A172 (cell line): ENCODE measurements at places on chromosomes 4 and X.

DNA sequence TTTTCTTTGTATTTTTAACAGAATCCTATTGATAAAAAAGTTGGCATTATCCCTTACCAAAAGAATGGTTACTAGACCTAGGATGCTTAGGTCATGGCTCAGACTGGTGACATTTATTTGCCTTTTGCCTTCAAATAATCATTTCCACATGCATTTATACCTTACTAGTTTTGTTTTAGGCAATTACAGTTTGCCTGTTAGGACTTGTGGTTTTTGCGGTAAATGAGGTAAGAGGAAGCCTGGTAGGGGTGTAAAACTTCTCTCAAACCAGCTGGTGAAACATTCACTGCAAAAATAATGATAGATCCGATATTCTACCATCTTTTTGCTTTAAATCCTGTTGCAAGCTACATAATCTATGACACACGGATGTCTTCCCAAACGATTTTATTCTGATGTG is 12.1 kb downstream of the LAMP2 start:
- DNase-seq: peak; percentile 2

DNA sequence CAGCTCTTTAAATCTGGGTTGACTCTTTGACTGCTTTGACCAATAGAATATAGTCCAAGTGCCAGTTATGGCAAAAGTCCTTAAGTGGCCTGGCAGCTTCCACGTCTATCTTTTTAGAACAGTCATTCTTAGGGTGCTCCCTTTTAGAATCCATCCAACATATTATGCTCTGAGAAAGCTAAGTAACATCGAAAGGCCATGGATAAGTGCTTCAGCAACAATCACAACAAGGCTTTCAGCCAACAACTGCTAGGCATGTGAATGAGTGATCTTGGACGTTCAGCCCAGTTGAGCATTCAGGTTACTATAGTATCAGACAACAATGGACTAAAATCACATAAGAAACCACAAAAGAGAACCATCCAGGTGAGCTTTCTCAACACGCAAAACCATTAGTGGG is 818.7 kb downstream of the DMD start:
- DNase-seq: no peak

DNA sequence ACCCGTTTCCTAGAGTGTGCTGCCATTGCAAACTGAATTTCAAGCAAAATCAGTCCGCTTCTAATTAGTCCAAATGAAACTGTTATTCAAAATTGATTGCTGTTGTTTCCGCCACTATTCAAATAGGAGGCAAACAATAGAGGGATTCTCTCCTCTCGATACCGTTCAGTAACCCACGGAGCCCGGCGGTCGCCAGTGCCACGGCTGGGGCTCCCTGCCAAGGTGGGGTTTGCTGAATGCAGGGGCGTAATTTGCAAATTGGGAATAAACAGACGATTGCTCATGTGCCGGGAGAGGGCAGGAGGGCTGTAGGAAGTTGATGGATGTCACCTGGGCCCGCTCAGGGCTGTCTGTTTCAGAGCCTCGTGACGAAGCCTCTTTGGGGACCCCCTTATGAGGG is 8.8 kb downstream of the ADRA2C start:
- DNase-seq: no peak

DNA sequence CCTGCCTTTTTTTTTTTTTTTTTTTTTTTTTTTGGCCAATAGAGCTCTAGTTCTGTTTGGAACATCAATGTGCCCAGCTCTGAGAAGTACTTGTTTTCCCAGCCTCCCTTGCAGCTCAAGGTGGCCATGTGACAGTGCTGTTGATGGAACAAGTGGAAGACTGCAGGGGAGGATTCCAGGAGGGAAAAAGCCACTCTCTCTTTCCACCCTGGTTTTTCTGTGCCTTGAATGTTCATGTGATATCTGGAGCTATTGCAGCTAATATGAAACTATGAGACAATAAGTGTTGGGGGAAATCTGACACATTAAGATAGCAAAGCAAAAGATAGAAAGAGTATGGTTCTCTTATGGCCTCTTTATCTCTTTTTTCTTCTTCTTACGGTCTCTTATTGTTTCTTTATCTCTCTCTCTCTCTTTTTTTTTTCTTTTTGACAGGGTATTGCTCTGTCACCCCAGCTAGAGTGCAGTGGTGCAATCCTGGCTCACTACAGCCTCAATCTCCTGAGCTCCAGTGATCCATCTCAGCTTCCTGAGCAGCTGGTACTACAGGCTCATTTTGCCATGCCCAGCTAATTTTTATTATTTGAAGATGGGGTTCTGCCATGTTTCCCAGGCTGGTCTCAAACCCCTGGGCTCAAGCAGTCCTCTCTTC is 192.0 kb upstream of the LNX1 start:
- DNase-seq: no peak

DNA sequence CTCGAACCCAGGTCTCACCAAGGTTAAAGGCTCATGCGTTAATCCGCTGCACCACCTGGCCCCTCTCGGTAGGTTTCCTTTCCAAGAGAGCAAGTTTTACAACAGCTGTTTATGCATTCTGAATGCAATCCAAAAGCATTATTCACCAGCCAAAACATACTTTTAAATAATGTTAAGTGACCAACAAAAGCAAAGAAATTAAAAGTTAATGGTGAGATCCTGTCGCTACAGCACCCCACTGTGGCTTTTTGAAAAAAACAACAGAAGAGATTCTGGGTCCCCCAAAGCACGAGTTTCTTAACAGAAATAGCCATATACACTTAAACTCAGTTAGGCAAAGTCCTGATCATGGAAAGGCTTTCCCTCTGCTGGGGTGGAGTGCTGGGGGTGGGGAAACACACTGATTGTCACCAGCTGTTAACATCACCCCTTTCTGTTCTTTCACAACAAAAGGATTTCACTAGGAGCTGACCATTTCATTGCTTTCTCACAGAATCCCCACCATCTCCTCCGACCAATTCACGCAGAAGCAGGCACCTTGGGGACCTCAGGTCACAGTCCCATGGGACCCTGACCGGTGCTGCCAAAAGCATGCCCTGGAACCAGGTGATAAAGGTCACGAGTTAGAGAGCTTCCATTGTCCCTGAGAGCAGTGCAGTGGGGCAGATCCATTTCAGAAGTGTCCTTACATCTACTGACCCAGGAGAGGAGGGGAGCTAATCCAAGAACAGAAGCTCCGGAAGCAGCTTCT is 51.2 kb downstream of the ZNF827 start:
- peak; percentile 16 for DNase-seq

- DNase-seq: no peak
These were observed 697.5 kb upstream of the GNPDA2 start for GRCh38 chr4:45423896-45424295.

DNA sequence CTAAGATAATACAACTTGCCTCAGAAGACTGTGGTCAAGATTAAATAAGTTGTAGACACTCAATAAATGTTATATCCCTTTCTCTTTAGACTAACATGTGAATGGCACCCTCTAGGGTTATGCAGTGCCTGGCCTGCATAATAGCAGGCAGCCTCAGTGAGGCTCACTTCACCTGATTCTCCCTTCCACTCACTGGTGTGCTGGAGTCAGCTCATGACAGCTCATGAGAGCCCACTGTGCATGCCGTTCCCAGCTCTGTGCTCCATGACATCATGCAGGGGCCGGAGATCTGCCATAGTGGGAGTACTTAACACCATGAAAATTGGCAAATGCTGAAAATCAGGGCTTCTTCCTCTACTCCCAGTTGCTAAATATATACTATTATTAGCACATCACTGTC is 64.5 kb downstream of the TEC start:
- DNase-seq: no peak

- peak; percentile 1 for DNase-seq
These were observed 99.5 kb downstream of the CXXC4 start for GRCh38 chr4:104395168-104395614.

- no peak for DNase-seq
These were observed 25.5 kb upstream of the MORC4 start for GRCh38 chrX:107025545-107025944.

GRCh38 chr4:168758351-168758876 is 251.6 kb downstream of the CBR4 start:
- DNase-seq: no peak

DNA sequence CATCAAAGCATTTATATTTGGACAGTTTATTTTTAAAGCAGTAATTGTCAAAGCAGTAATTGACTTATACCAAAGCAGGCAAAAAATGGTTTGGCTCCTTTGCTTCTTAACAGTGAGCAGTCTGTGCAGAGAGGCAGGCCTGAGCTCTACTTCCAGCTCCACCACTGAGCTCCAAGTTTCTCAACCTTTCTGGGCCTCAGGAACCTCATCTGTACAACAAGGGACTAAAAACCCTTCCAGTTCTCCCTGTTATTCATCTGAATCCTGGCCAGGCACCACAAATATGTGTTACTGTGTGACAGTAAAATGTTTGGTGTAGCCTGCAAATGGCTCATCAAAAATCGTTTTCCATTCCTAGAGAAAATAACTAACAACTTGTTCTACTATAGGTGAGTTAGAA is 88.7 kb upstream of the TTC29 start:
- DNase-seq: no peak

- DNase-seq: peak; percentile 96
These were observed 33.1 kb downstream of the GAB3 start for GRCh38 chrX:154717824-154718223.

DNA sequence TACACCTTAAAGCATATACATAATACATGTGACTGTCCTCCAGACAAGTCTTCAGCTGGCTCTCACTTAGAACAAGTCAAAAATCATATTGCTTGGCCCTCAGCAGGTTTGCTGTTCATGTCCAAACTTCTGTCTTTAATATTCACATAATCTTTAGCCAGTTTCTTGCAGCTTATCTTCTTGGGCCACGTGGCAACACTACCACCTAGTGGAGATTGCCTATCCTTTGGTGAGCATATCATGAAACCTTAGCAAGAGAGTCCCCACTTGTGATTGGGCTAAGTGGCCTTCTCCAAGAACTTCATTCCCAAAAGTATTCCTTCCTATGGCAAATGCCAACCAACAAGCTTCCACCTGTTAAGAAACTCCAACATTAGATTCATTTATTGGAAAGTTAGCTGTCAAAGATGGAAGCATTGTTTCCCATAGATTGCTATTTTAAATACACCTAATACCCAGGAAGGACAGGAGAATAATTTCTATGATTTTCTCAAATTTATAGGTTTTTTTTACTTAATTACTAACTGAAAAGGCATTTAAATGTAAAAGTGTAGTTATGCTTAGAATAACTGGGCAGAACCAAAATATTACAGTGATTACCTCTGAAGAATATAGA is 231.9 kb upstream of the INTU start:
- DNase-seq: peak; percentile 55

GRCh38 chr4:96228463-96228862 is 388.6 kb downstream of the PDHA2 start:
- DNase-seq: no peak

GRCh38 chr4:127548990-127549925 is 83.5 kb upstream of the INTU start:
- peak; percentile 67 for DNase-seq

DNA sequence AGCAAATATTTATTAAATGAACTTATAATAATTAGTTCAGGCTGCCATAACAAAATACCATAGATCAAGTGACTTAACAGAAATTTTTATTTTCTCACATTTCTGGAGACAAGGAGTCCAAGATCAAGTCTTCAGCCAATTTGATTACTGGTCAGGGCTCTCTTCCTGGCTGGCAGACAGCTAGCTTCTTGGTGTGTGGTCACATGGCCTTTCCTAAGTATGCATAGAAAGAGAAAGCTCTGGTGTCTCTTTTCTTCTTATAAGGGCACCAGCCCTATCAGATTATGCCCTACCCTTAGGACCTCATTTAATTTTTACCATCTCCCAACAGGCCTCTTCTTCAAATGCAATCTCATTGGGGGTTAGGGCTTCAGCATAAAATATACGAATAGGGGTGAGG is 438.5 kb upstream of the INTU start:
- DNase-seq: no peak

DNA sequence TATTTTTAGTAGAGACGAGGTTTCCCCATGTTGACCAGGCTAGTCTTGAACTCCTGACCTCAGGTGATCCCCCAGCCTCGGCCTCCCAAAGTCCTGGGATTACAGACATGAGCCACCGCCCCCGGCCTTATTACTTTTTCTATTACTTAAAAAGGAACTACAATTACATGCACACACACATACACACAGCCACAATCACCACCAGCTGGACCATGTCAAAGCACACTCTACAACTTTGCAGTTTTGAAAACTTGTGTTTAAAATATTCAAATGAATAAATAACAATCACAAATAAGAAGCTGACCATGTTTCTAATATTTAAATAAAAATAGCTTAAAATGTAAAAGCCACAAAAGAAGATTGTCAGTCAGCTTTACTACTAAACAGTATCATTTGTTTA is 23.4 kb downstream of the SLC10A7 start:
- no peak for DNase-seq

DNA sequence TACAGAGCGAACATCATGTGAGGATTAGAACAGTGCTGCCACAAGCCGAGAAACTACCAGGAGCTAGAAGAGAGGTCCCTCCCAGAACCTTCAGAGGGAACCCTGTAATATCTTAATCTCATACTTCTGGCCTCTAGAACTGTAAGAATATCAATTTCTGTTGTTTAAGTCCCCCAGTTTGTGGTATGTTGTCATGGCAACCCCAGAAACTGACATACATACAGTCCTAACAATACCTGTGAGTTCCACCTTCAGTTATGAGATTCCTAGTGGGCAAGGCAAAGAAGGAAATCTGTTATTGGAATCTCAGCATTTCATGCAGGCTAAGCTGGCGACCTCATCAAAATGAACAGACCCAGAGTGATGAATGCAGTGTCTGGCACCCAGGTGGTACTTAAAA is 42.5 kb downstream of the ZBTB49 start:
- no peak for DNase-seq

GRCh38 chr4:29966386-29966785 is 753.8 kb upstream of the PCDH7 start:
- no peak for DNase-seq

GRCh38 chrX:132022967-132023895 is at the start of gene STK26:
TSS of gene STK26 (plus strand) at chrX:132023302. CDS start at chrX:132023618, 316 bp downstream.
- DNase-seq: peak; percentile 11

- peak; percentile 13 for DNase-seq
These were observed 71.4 kb downstream of the AREG start for GRCh38 chr4:74516303-74516702.

DNA sequence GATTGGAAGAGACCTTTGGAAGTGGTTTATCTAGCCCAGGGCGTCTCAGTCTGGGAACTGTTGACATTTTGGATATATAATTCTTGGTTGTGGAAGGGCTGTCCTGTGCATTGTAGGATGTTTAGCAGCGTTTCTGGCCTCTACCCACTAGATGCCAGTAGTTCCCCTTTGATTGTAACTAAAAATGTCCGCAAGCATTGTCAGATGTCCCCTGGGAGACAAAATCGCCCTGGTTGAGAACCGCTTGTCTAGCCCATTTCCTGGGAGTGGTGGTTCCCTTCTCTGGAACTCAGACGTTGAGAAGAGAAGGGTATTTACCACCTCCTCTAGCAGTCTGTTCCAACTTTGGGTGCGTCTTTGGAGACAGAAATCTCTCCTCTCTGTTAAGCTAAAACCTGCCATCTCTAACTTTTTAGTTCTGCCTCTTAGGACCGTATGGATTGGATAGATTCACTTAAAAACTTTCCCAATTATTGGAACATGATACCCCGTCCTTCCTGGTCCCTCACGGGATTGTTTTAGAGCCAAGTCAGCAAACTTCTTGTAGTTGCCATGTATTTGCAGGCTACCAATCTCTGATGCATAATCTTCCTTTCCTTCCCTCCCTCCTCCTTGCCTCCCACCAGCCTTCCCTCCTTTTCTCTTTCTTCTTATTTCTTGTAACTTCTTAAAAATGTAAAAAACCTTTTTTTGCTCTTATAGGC is 13.9 kb downstream of the TMEM165 start:
- peak; percentile 47 for DNase-seq
